ENCODE measurements at places on chromosomes 5 and 9. TPM values are rescaled to one million over a fixed set of nuclear protein-coding genes. Genes with fewer than 3 reads are reported as not detected.
A peak's percentile ranks its signal among the peaks of the same experiment; 100 is the strongest.

The DBH gene
- polyA plus RNA-seq = not detected

The IFNK gene
- not detected for polyA plus RNA-seq

The NPDC1 gene
- polyA plus RNA-seq = 71.7 TPM

The DMRT3 gene
- polyA plus RNA-seq = not detected

The AK8 gene
- not detected for polyA plus RNA-seq

The ROR2 gene
- 0.39 TPM for polyA plus RNA-seq

DNA sequence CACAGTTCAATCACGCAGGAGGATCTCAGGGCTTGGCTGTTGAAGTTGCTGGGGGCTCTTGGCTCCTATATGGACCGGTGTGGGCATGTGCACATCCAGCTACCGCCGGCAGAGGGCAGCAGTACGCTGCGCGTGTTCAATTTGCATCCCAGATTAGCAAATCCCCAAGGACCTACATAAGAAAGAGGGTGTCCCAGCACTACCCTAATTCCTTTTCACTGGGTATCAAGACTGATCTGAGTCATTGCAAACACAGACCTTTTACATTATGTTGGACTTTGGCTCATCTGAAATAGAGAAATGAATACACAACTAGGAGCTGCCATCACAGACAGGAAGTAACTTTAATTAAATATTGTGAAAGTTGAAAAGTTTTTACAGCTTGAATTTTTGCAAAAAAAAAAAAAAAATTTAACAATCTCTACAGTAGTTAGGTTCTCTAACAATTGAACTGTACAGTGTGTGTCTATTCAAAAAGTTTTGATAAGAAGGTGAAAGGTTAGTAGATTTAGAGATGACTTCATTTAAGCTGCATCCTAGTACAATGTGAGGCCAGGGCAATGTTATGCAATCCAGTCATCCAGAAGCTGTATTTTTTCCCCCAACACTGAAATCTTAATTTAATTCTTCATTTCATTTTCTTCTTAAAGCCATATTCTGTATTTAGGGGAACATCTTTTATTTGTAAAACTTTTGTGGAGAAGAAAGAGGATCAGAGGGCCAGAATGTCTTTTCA, 404.0 kb downstream of the EBF1 start:
- DNase-seq = peak; percentile 67

- no peak for DNase-seq
Measured at GRCh38 chr9:109408759-109409462, 88.1 kb upstream of the EPB41L4B start.

DNA sequence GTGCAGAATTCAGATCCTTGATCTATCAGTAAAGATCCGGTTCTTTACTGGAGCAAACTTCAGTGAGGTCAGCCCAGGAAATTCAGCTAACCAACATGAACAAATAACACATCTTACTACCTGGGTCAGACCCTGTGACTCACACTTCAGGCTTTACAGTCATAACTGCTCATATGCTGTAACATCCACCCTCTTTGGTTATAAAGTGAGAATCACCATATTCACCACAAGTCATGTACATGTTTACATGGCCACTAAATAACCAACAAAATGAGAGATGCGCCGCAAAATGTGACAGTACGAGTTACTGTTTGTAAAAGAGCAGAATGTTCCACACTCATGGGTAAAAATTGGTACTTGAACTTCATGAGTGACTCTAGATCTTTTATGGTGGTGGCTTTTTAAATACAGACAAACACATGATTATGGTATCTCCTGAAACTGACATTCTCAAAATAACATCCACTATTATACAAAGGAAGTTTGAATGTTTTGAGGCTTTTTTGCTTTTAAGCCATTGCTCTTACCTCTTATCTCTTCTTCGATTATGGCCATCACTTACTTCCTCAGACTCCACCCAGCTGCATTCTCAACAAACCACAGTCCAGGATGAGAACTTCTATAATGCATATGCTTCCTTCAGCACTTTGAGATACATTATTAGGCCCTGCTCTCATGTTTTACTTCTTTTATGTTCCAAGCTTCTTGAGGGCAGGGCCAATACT, 516.6 kb downstream of the RAB3C start:
- no peak for DNase-seq

- peak; percentile 42 for DNase-seq
Measured at GRCh38 chr5:1544294-1544961, 20.7 kb upstream of the LPCAT1 start.

DNA sequence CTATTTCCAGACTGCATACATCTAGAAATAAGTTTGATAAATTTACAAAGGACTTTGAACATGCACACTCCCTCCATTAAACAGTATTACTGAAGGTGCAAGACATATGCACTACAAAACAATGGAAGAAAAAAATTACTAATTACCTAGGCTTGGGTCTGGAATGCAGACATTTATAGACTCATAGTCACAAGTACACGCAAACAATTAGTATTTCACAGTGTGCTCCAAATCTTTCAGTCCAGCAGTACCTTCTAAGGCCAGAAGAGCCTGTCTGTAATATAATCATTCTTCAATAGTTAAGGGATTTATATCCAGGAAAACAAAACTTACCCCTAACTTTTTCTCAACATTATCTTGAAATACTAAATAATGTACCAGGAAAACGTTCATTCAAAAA, 11.2 kb downstream of the RICTOR start:
- DNase-seq = no peak

DNA sequence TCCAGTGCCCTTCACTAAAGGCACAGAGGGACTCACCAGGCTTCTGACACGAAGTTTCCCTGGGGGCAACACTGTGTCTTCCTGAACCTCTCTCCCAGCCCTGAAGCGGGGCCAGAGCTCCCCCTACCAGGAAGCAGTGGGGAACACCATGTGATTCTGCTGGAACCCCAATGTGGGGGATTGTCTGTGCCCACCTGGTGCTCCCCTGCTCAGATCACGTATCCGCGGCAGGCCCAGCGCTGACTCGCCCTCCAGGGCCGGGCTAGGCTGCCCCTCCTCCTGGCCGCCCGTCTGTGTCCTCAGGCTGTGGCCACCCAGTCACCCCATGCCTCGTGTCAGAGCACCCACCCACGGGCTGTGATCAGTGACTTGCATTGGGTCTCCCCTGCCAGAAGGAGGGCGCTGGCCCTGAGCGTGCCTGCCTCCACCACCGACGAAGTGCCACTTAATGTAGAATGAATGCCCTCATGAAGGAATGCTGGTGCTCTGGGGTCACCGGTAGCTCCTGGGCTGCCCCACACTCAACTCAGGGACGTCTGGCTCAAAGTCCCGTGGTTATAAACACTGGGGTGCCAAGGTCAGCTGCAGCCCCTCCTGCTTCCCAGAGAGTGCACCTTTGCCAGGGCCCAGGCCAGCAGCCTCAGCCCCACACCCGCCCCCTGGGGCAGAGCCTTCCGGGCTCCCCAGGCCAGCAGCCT, 22.1 kb downstream of the SARDH start:
- DNase-seq = peak; percentile 29

DNA sequence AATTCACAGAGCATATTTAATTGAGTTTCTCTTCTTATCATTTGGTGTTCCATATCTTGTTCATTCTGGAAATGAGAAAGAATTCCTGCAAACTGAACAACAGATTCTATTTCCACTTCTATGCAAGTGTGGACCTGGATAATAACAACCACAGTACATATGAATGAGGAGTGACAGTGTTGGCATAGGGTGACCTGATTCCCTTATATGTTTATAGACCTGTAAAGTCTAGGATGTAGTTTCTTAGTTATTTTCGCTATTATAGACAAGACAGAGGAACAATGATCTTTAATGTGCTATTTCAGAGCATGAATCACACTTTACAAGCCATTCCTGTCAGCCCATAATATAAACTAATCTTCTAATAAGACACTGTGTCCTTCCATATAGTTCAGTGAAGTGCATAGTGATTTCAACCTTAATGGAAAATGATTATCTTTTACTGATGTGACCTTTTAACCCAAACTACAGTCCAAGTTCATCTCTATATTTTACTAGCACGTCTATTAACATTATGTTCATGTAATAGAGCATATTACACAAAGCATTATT, 88.2 kb upstream of the FAM174A start:
- no peak for DNase-seq

DNA sequence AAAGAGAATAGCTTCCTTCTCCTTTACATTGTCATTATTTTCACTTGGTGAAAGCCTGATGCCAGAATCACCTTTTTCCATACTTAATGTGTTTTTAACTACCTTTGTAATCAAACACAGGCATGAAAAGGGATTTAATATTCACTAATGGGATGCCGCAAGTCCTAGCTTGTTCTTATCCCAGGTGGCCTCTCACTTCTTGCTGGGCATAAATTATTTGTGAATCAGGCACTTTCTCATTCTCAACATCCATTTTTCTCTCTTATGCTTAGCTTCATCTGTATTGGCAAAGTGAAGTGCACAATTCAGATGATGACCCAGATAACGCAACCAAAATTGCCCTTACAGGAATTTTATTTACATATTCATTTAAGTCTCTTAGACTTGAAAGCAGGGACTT, 10.9 kb downstream of the ACTL7B start:
- DNase-seq = no peak

DNA sequence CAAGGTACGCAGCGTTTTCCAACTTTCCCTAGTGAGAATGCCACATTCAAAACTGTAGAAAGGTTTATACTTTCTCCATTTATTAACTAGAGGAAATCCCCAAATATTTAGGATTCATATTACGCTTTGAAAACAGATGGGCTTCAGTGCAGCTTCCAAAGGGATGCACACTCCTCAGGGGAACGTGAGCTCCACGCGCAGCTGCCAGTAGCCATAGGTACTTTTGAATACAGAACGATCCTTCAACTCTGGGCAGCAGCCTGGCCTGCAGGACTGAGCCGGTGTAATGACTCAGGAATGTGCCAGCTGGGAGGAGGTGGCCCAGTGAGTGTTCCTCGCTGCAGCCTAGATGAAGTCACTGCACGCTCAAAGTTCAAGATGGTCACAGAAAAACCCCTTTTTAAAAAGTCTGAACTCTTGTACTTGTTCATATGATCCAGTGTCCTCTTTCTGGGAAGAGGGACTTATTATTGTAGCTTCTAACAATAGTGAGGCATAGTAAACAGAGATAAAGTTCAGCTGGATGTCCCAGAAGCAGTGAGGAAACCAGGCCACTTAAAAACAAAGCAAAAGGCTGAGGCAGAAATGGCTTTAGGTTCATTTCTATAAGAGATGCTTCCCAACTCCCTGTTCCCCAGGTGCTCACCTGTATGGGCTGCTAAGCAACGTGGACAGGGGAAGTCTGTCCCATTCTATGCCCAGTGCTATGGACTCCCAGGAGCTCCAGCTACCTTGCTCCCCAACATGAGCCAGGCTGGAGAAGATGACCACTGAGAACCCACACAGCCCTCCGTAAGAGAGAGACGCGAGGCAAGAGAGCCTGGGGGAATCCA, 130.0 kb downstream of the LHFPL2 start:
- DNase-seq = no peak

- no peak for DNase-seq
Measured at GRCh38 chr5:93371893-93372292, 209.1 kb downstream of the NR2F1-AS1 start.

DNA sequence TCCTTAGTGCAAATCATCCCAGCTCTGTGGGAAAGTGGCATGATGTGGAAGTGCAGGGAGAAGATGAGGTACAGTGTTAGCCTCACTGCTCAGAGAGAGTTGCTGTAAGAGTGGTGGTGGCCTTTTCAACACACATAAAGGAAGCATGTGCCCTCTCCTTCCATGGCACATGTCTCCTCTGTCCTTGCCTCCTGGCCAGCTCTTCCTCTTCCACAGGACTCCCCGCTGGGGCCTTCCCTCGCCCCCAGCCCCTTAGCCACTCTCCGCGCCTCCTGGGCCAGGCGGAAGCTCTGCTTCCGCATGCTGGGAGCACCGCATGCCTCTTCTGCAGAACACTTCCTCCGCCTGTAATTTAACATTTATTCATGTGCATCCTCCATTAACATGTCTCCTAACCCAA, 4.8 kb upstream of the KCNMB1 start:
- DNase-seq = no peak

DNA sequence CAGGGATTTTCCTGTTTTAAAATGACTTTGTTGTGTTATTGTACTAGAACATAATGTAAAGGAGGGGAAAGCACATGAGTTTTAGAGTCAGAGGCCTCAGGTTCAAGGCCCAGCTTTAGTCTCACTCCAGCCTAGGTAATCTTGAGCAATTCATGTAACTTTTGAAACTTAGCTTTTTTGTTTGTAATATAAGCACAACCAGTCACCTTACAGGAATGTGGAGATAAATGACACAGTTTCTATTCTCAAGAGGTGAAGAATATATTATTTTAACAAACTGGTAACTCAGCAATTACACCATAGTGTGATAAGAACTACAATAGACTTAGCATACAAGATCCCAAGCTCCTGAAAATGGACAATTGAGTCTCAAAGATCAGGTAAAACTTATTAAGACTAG, 51.2 kb downstream of the ADAMTS19 start:
- DNase-seq = no peak

- no peak for DNase-seq
Measured at GRCh38 chr9:133892193-133892920, 99.8 kb downstream of the VAV2 start.

GRCh38 chr9:22682536-22682935, 235.9 kb downstream of the DMRTA1 start:
- DNase-seq = no peak

DNA sequence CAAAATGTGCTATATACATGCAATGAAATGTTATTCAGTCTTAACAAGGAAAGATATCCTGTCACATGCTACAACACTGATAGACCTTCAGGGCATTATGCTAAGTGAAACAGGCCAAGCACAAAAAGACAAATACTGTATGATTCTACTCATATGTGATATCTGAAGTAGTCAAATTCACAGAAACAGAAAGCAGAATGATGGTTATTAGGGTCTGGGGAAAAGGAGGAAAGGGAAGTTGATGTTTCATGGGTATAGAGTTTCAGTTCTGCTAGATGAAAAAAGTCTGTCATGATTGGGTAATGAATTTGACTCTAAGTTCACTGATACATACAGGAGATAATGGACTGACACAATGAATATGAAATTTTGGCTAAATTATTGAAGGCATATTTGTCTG, 11.2 kb upstream of the RIC1 start:
- no peak for DNase-seq

- no peak for DNase-seq
Measured at GRCh38 chr5:111225926-111226325, 1.7 kb downstream of the CAMK4 start.

- DNase-seq = no peak
Measured at GRCh38 chr5:9112520-9113291, 433.2 kb downstream of the SEMA5A start.

GRCh38 chr9:82419696-82420486, 431.3 kb downstream of the SPATA31D1 start:
- no peak for DNase-seq

DNA sequence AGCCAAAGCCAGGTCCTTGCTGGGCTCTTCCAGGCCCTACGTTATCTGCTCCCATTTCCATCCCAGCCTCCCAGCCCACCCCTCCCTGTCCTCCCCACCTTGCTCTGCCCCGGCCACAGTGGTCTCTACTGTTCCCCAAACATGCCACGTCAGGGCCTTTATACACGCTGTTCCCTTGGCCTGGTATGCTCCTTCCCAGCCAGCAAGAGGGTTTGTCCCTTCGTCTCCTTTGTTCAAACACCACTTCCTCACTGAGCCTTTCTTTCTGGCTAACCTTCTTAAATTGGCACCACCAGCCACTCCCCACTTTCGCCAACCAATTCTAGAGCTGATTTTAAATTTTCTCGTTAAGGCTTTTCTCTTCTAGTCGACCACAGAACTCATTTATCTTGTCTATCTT, 9.8 kb downstream of the SH2D3C start:
- DNase-seq = no peak
